Fibroblast of mammary gland (primary cell): ENCODE measurements at places on chromosomes 16 and 17.

DNA sequence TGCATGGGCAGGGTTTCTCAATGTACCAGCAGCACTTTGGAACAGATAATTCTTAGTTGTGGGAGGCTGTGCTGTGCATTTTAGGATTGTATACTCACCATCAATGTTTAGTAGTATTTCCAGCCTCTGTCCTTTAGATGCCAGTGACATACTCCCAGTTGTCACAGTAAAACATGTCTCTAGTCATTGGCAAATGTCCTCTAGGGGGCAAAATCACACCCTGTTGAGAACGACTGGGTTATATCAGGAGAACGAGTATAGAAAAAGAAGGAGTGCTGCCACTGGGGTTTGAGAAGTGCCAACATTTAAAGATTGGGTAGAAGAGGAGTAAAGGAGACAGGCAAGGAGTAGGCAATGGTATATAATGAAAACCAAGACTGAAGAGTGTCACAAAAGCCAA, 37.9 kb upstream of the SMIM36 start:
- no peak for DNase-seq

DNA sequence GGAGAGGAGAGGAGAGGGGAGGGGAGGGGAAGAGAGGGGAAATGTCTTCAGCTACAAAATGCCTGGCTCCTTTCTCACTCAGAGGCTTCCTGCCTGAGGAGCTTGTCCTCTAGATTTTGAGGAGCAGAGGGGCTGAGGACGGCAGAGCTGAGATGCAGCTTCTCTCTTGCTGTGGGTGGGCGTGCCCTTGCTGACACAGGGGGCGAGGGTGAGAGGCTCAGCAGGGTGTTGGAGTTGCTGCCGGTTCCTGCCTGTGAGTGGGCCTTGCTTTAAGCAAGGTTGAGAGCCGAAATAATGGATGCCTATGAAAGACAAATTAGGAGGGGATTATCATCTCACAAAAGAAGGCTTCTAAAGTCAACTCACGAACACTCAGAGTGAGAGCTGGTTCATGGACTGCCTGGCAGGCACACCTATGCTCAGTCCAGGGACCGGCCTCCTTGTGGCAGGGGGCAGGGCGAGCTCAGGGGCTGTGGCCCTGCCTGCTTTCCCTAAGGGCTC, 215.6 kb downstream of the MSI2 start:
- DNase-seq: no peak

DNA sequence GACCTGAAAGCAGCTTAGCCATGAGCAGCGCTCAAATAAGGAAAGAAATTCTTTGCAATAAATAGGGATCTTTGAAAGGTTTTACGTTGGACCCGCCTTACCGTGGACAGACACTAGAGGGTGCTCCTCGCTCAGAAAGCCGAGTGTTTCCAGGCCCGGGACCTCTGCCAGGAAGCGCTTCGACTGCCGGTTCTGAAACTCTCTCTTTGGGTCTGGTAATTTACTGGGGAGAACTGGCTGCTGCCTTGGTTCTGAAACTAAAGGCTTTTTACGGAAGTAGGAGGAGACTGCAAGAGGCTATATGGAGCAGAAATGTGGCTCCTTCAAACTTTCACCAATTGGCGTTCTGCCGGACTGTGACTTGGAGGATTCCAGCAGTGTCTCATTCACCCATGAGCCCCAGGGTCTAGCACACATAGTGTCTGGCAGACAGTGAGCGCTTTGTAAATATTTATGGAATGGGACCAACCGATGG, 45.6 kb upstream of the HOXB9 start:
- peak; percentile 71 for DNase-seq

DNA sequence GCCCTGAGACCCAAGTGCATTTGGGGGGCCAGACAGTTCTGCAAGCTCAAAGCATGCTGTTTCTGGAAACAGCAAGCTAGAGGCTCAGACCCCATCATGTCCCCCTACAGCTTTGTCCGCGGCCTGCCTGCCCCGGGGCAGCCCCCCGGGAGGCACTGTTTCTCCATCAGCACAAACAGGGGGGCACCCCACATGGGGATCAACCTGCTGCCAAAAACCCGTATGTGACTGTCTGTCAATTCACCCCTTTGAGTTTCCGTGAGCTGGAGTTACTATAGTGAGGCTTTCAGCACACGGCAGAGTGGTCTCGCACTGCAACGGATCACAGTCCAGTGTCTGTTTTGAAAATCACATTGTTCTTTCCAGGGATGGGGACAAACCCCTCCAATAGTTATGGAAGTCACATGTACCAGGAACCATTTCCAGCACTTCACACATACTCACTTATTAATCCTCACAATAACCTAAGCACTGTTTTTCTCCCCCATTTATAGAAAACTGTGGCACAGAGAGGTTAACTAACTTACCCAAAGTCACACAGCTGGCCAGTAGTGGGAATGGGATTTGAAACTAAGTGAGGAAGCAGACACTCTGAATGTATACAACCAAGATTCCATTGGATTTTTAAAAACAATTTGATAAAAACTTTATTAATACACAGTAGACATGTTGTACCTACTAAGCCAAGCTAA, 269.0 kb downstream of the C16orf95 start:
- DNase-seq: no peak

- no peak for DNase-seq
Measured at GRCh38 chr17:49998836-49999511, 4.0 kb upstream of the DLX3 start.

- no peak for DNase-seq
Measured at GRCh38 chr17:40931311-40931710, 6.1 kb downstream of the KRT23 start.

- DNase-seq: no peak
Measured at GRCh38 chr17:68453991-68454665, 3.2 kb downstream of the WIPI1 start.

- DNase-seq: no peak
Measured at GRCh38 chr17:57174591-57174990, 81.7 kb upstream of the MSI2 start.

- peak; percentile 93 for DNase-seq
Measured at GRCh38 chr17:81684442-81684911, 666 bp downstream of the HGS start.

DNA sequence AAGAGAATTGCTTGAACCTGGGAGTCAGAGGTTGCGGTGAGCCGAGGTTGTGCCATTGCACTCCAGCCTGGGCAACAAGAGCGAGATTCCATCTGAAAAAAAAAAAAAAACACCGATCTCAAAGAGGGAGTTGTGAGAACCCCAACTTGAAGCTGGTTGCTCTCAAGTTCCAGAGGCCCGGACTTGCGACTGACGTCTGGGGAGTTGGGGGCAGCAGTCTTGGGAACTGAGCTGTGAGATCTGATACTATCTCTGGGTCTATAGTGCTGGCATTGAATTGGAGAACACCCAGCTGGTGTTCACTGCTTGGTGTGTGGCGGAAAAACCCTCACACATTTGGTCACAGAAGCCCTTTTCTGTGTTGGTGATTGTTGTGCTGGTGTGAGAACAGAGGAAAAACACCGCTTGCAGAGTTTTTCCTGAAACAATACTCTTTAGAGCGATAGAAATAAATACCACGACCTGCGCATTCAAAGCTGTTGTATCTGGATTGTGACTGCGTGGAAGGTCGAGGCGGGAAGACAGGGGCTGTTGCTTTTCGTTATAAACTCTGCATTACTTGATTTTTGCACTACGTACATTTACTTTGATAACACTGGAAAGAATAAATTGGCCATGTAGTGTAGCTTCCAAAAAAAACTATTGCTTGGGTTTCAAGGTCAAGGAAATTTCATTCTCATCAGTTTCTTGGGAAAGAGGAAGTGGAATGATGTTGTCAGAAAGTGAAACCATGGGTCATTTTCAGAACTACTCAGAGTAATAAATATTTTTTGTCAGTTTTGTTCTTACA, 8.8 kb downstream of the SCIMP start:
- DNase-seq: no peak

DNA sequence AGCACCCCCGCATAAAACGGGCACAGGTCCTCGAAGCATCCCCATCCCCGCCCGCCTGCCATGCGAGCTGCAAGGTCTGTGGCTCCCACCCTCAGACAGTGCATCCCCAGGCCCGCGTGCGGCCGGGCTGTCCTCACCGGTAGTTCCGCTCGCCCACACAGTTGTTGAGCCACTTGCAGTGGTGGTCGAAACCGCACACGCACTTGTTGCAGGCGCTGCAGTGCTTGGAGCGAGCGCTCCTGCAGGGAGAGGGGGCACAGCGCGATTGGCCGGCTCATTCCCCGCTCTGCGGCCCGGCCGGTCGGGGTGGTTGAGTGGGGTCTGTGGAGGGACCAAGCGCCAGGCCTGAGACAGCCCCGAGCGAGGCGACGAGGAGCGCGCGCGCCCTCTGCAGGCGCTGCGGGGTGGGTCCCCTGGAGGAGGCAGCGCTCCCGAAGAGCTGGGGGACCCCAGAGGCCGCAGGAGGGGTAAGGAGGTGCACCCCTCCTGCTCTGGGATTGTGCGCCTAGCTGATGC, 6.0 kb upstream of the TPPP3 start:
- DNase-seq: no peak

DNA sequence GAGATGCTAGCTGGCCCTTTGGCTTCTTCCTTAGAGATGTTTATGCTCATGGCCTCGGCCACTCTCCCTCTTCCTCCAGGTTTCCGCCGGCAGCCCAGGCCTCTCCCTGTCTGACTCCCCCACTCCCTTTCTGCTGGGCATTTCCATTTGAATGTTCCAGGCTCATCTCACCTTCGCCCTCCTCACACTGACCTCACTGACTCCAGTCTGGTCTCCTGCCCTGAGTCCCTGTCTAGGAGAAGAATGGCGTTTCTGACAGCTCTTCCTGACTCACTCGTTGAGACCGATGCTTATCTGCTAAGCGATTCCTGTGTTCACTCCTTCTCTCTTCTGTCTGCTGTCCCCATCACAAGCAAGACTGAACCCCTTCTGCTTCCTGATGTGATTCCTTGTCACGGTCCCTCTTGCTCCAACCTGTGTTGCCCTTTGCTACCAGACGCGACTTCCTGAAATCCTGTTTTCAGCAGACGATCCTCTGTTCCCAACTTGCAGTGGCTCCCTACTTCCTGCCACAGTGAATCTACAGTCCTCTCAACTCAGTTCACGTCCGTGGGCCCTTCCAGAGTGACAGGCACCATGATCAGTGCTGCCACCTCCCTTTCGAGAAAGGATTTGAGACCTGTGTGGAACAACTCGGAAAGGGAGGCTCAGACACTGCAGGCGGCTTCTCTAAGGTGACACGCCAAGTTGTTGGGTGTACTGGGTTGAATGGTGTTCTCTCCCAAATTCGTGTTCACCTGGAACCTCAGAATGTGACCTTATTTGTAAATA, 176.4 kb downstream of the MSI2 start:
- DNase-seq: no peak

GRCh38 chr16:66399031-66399430, 28.1 kb upstream of the BEAN1 start:
- DNase-seq: peak; percentile 78

DNA sequence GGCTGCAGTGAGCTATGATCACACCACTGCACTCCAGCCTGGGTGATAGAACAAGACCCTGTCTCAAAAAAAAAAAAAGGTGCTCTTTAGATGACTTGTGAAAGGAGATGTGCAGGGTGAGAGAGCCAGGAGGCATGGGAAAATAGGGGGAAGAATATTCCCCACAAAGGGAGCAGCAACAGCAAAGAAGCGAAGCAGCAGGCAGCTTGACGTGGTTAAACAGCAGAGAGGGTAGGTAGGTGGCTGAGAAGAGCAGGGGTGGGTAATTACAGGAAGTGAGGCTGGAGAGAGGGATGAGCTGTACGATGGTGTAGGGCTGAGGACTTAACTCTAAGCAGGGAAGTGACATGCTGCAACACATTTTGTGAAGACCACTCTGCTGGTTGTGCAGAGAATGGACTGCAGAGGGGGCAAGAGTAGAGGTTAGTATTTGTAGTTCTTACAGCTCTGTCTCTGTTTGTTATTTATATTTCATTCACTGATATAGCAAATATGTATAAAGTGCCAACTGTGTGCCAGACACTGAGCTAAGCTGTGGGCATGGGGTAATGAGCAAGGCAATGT, 1.6 kb downstream of the HEATR3 start:
- peak; percentile 79 for DNase-seq

GRCh38 chr16:73697336-73697735, 599.3 kb upstream of the PSMD7 start:
- DNase-seq: no peak

- no peak for DNase-seq
Measured at GRCh38 chr17:6196355-6196754, 126.2 kb downstream of the WSCD1 start.

GRCh38 chr17:28530926-28531325, 21.5 kb downstream of the UNC119 start:
- DNase-seq: no peak

DNA sequence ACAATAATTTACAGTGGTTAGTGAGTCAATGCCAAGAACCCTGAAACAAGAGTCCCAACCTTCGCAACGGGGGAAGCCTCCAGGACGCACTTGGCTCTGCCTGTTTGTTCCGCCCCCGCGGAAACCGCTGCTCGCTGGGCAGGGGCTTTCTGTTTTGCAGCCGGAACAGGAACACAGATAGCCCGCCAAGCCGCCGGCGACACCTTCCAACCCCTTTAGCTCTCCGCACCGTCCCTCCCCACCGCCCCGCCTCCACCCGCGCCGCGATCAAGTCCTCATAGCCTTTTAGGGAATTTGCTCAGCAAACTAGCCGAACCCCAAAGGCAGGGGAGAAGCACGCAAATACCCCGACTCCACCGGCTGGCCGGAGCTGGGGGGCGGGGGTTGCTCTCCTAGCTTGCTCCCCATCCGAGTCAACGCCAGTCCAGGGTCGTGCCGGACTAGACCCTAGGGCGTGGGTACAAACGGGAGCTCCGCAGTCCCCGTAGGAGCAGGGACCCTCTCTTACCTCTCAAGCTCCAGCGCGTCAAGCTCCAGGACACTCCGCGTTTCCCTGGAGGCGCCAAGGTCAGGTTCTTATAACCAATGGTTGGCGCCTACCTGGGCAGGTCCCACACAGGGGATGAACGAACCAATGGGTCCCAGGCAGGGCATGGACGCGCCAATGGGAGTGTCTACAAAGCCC, at the start of gene SLFN13:
Gene SLFN13 (minus strand): TSS at position 553 of the 685 bp plus-strand sequence. CDS start 3,086 bp downstream, outside the sequence.
- peak; percentile 76 for DNase-seq

DNA sequence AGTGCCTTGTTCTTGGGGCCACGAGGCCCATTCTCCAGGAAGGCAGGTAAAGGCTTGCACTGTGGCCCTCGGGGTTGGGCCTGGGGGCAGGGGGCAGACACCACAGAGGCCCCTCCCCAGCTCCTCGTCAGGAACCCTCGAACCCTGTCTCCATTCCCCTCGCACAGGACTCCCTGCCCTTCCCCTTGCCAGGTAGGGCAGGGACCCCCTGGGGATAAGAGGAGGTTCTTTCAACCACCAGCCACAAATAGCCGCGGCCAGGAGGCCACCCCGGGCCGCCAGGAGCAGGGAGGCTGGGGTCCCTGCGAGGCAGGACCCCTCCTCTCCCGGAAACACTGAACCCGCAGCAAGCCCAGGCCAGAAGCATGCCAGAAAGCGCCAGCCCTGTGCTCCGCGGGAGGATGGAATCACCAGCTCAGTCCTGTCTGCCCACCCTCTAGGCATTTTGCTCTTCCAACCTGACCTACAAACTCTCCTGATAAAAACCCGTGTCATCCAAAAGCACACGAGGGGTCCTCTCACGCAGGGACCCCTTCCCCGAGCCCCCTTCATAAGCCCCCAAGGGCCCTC, 45.6 kb downstream of the SLC47A1 start:
- DNase-seq: no peak
